Activated CD4-positive, alpha-beta T cell treated with anti-CD3 and anti-CD28 coated beads, Interleukin-2, amount 50 U/mL, for 4 hours (primary cell): ENCODE measurements at places on chromosomes 2 and 18.
A peak's percentile ranks its signal among the peaks of the same experiment; 100 is the strongest.

GRCh38 chr2:112542123-112542983 lies at the start of gene POLR1B:
Gene POLR1B (plus strand): TSS chr2:112542465. CDS start chr2:112542495, 30 bp downstream.
- DNase-seq, result peak; percentile 72

DNA sequence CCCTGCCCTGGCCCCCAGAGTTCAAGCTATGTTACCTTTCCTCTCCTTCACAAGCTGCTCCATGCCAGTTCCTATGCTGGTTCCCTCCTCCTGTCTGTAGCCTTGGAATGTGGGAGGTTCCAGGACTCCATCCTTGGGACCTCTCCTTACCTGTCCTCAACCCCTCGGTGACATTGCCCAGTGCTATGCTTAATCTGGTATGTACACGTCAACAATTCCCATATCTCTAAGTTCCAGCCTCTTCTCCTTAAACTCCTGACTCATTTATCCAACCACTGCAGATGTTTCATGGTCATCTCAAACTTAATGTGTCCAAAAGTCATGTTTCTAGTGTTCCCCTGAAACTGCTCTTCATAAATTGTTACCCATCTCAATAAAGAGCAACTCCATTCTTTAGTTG lies 160.8 kb downstream of the TNS1 start:
- DNase-seq, result no peak

DNA sequence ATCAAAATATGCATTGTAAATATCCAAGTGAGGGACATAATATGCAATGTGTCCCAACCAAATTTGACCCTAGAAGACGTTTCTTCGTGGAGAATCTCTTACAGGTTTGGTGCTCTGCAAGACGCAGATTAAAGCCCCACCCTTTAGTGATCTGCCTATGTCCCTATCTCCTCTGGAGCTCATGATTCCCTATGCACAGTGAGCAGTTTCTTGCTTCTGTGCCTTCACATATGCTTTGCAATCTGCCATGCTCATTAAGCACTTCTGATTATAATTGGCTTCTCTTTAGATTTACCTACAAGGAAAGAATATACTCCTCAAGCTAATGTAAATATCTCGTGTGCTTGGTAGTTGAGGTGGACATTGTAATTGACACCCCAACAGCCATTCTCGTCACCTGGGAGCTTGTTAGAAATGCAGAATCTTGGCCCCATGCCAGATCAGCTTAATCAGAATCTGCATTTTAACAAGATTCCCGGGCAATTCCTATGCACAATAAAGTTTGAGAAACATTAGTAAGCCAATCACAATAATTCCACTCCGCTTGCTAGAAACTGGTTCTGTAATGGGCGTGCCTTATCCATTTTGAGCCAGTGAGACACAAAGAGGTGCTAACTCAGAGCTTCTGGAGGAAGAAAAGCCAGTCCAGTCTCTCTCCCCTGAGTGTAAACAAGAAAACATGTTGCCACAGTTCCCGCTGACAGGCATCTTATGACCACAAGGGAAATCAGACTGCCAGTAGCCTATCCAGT lies 2.8 kb upstream of the PUM2 start:
- no peak for DNase-seq

DNA sequence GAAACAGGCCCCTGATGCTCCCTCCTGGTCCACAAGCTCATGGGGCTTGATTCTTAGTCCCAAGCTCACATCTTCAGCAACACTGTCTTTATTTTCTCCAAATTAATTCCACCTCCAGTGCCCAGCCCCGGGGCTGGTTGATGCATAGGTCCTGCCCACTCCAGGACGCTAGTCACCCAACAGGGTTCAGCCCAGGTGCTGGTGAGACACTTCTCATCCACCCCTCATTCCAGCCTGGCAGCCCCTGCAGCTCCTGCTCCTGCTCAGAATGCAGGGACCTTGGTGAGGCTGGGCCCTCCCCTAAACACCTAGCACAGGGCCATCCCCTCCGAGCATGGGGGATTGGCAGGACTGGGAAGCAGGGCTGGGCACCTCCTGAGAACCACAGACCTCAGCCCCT lies 25.7 kb downstream of the STEAP3 start:
- no peak for DNase-seq

- DNase-seq, result no peak
Observed at GRCh38 chr2:38744399-38744780, 6.8 kb downstream of the SRSF7 start.

- no peak for DNase-seq
Observed at GRCh38 chr2:105972246-105972645, 221.9 kb downstream of the UXS1 start.

GRCh38 chr2:105410554-105410953 lies 11.7 kb upstream of the FHL2 start:
- no peak for DNase-seq

DNA sequence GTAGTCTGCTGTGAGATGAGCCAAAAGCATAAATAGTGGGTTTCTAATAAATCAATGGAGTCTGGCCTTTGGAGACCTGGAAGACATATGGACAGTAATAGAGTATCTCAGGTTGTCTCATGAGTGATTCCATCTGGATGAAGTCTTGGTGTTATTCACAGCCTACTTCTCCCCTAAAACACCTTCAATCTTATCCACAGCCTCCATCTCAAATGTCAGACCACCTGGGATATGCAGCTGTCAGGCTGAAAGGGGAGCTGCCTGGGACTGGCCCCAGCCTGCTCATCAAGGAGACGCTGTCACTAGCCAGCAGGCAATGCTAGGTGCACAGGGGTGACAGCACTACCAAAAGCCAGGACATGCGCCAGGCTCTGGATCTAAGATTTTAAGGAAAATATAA lies 684.0 kb upstream of the ZEB2 start:
- DNase-seq, result no peak

DNA sequence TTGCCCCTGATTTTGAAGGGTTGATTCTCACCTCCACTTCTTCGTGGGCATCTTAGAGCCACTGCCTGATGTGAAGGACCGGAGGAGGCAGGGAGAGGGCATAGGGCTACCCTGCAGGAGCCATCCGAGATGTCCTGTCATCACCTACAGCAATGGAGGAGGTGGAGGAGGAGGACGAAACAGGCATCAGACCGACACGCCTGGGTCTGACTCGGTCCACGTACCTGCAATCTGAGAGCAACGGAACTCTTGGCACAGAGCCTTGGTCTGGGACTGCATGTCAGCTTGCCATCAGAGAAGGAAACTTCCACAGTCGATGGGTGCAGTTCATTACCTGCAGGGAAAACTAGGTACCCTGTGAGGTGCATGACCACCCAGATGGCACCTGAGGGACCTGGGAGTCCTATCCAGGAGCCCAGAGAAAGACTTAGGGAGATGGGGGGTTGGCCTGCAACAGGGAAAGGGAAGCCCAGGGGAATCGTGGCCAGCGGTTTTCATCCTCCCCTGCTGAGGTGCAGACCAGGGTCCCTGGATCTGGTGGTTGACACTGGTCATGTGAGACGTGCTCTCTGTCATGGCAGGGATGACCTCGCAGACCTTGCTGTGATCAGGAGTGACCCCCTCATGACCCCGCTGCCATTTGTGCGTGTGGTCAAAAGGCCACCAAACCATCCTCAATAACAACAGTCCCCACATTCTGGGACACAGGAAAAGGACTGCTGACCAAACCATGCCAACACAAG lies 190.8 kb downstream of the SEPTIN10 start:
- DNase-seq, result no peak

- DNase-seq, result no peak
Observed at GRCh38 chr2:84858123-84858522, 22.8 kb downstream of the TRABD2A start.

- DNase-seq, result no peak
Observed at GRCh38 chr2:75192496-75192895, 6.8 kb downstream of the TACR1 start.

DNA sequence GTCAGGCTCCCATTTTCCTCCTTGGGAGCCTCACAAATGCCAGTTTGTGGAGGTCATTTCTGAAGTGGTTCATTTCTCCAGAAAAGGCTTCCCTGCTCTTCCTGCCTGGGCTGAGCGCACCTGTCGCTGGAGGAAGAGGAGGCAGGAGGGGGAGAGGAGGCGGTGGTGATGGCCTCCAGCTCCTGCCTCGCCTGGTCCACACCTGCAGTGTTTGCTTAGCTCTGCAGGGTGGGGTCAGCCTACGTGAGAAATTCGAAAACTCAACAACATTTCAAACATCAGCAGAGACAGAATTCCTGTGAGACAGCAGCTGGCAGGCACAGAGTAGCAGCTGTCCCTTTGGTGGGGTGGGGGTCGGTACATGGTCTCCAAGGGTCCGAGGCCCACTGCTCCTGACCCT lies 7.9 kb downstream of the IMPA2 start:
- DNase-seq, result no peak

GRCh38 chr2:159968279-159968900 lies 94.0 kb downstream of the PLA2R1 start:
- no peak for DNase-seq

- DNase-seq, result no peak
Observed at GRCh38 chr2:45505138-45505537, 105.9 kb downstream of the SRBD1 start.

DNA sequence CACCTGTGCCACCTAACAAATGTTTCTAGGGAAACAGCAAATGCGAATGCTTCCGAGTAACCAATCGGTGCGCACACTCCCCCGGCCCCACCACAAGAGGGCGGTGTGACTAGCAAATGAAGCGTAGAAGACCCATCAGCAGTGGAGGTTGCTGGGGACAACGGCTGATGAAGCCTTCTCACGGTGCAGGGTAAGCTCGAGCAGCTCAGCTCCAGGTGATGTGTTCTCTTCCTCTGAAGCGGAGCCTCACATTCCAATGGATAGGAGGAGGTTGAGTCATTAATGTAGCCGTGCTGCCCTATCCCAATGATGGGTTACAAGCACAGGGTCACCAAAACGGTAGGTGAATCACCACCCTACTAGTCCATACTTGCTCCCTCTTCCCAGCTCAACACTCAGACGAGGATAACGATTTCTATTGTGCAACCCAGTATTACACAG lies 127.6 kb upstream of the TWIST2 start:
- DNase-seq, result peak; percentile 19

DNA sequence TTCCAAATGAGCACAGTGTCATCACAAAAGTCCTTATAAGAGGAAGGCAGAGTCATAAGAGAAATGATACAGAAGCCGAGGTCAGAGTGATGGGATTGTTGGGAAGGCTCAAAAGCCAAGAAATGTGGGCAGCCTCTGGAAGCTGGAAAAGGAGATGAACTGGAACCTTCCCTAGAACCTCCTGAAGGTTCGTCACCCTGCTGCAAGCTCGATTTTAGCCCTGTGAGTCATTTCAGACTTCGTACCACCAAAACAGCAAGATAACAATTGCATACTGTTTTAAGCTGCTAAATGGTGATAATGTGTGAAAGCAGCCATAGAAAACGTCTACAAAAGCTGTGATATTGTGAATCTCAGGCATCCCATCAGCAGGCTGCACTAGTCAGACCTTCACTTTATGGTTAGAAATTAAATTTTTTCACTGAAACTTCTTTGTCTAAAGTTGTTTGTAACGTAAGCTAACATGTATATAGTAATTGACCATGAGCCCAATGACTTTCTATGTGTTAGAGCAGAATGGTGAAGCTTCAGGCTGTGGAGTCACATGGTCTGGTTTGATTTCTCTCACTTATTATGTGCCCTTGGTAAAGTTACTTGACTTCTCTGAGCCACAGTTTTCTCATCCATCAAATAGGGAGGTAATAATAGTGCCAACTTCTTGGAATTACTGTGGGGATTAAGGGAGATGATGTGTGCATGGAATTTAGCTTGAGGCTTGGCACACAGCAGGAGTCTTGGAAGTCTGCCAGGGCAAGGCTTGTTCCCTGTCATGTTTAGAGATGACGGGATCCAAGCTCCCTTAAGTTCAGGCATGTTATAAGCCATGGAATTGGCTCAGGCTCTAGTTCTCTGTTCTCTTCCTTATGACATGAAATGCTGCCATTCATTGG lies 132.0 kb upstream of the CCDC195 start:
- no peak for DNase-seq

GRCh38 chr18:43932140-43932539 lies 654.9 kb upstream of the SYT4 start:
- DNase-seq, result no peak

DNA sequence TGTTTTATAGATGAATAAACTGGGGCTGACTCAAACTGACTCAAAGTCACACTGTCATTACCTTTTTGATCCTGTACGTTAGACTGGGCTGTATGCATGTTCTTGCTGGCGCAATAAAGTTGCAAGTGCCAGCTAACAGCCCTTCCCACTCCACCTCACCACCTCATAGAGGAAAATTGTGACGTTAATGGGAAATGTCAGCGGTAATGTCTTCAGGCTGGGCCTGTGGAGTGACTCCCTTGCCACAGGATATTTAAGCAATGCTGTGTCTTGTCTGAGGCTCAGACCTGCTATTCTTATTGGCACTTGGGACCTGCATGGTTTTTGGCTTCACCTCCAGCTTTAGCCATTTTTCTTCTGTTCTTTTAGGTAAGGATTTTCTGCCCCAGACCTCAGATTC lies 25.2 kb upstream of the CASP10 start:
- DNase-seq, result no peak

GRCh38 chr2:135202751-135203150 lies 150.7 kb downstream of the RAB3GAP1 start:
- no peak for DNase-seq

DNA sequence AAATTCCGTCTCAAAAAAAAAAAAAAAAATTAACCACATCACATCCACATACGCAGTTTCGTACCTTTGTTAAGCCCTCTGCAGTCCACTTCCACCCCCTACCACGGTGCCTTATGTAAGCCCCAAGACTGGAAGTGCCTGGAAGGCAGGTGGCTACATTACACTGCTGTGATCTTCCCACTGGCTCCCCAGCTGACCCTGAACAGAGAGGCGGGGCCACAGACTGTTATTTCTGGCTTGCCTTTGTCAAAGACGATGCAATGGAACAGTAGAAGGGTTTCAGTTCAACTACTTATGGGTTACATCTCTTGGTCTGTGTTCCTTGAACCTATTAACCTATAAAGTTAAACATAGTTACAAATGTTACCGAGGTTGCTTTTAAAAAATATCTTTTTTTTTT lies 15.7 kb upstream of the COX7A2L start:
- DNase-seq, result no peak

GRCh38 chr2:29718076-29718686 lies 203.2 kb downstream of the ALK start:
- no peak for DNase-seq

GRCh38 chr2:106143495-106144215 lies 50.4 kb downstream of the UXS1 start:
- DNase-seq, result no peak

DNA sequence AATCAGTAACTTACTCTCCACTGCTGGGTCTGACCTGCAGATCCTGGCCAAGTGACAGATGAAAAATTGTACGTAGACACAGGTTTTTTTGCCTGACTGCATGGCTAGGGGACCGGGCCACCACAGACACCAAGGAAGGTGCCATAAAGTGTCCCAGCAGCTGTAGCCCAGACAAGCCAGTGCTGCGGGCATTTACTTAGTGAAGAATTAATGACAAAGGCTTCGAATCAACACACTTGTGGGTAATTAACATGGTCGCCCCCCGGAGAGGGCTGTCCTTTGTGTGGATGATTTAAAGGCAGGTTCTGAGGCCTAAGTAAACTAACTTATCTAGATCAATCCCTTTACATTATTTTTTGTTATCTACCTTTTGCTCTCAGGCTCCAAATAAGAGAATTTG lies 1709.1 kb upstream of the LRRTM1 start:
- DNase-seq, result no peak

DNA sequence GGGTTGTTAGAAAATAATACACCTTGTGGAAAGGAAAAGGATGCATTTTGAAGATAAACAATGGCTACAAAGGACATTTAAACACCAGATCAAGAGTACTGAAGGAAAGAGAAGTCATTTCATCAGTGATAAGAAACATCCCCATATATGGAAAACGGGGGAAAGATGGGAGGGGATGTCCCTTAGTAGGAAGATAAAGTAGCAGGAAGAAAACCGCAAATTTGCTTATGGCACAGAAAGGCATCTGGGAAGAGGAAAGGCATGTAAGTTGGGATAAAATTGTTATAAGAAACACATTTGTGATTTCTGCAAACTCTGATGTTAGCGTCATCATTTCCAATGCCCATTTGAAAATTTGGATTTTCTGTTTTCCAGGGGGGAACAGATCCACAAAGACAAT lies 10.5 kb upstream of the LYPD1 start:
- no peak for DNase-seq
